ENCODE measurements at places on chromosomes 13 and 19. TPM values are rescaled to one million over a fixed set of nuclear protein-coding genes. Genes with fewer than 3 reads are reported as not detected.
A peak's percentile ranks its signal among the peaks of the same experiment; 100 is the strongest.

DNA sequence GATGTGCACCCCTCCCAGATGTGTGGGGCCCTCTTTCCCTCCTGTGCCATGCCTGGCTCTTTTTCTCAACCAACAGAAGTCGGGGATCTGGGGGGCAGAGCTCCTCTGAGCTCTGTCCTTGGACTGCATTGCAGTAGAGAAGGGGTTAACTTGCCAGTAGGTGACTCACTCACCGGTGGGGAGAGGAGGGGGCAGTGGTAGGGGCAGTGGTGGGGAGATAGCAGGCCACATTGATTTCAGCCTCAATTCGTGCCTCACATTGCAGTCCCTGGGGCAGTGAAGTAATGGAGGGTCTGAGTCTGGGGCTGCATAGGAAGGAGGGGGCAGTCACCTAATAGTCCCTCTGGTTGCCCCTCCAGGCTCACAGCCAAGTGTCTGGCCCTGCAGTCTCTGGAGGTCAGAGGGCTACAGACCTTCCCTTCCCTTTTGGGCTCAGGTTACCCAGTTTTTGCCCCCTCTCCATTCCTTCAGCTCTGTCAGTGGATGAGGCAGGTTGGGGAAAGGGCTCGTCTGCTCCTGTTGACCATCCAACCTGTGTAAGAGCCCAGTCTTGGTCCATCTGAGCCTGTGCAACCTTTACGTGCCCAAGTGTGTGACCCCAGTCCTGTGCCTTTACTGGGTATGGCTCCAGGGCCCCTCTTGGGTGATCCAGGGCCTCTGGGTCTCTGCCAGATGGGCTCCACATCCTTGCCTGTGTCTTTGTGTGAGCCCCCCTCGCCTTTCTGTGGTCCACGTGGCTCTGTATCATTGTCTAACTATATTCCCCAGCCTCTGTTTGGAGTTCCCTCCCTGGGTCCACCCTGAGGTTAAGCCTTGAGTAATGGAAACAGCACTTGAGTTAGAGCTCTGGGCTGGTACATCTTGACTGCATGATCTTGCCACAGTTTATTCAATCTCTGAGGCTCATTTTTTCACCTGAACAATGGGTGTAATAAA, 13.0 kb downstream of the CIC start:
- H3K4me3 ChIP-seq, result no peak overlapping the region
- H3K4me1 ChIP-seq, result peaks cover 71% of the 10 kb centered on the region
- peaks cover 3% of the 10 kb centered on the region for H3K36me3 ChIP-seq
- H3K27ac ChIP-seq, result peak overlapping the region; percentile 84
- peak; percentile 80 for DNase-seq

DNA sequence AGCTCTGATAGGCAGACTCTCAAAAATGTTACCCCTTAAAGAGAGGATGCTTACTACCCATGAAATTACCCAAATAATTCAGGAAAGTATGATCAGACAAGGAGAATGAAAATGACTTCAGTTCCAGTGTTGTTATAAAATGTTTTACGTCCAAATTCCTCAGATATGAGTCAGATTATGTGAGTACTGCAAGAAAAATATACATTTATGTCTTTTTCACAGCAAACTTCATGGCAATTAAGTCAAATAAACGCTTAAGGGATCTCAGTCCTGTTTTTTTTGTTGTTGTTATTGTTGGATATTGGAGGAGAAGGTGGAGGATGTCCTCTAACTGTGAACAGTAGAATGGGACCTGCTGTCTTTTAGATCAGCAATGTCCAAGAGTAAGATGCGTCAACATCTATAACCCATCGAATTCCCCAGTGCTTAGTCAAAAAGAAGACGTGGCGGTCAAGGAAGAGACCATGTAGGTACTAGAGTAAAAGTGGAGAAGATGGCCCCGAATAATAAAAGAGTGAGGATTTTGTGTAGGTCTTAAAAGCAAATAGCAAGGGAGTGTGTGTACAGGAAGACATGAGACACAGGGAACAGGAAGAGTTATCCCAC, 215.4 kb upstream of the IRS2 start:
- H3K36me3 ChIP-seq, result no peaks in the 10 kb centered on the region
- no peak overlapping the region for H3K4me3 ChIP-seq
- H3K27ac ChIP-seq, result no peak overlapping the region
- DNase-seq, result no peak
- no peaks in the 10 kb centered on the region for H3K27me3 ChIP-seq

DNA sequence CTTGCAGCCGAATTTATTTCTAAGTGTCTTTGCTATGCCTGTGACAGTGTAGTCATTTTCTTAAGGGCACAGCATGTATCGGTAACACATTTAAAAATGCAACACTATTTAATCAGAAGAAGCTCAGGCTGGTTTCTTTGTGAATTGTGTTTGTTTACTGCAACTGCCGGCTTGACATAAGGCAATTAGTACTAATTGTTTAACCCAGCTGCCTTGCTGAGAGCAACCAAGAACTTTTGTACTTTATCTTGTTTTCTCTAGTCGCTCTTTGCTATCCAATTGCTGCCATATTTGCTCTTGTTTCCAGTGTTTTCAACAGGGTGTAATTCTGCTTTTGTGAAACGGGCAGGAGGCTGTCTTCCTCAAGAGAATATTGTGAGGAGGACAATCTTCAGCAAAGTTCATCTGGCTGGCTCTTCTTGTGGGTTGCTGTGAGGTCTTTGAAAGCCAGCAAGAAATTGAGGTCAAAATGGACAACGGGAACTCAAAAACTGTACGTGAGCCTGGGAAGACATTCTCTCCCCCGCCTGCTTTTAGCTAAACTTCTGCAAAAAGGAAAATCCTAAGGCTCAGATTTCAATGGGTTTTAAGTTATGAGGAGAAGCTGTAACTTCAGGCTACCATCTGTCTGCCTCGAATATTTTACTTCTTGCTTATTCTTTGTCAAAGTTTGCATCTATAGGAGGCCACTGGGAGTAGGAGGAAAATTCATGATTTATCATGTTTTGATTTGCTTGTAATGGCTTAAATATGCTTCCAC, 75.8 kb upstream of the TSHZ3 start:
- no peaks in the 10 kb centered on the region for H3K27me3 ChIP-seq
- no peaks in the 10 kb centered on the region for H3K4me1 ChIP-seq
- H3K4me3 ChIP-seq, result no peak overlapping the region
- no peak for DNase-seq
- H3K36me3 ChIP-seq, result no peaks in the 10 kb centered on the region
- H3K27ac ChIP-seq, result no peak overlapping the region

GRCh38 chr13:88976466-88976865, 1305.3 kb downstream of the SLITRK5 start:
- no peaks in the 10 kb centered on the region for H3K36me3 ChIP-seq
- no peak overlapping the region for H3K27ac ChIP-seq
- no peaks in the 10 kb centered on the region for H3K27me3 ChIP-seq
- H3K4me1 ChIP-seq, result no peaks in the 10 kb centered on the region
- no peak overlapping the region for H3K4me3 ChIP-seq

DNA sequence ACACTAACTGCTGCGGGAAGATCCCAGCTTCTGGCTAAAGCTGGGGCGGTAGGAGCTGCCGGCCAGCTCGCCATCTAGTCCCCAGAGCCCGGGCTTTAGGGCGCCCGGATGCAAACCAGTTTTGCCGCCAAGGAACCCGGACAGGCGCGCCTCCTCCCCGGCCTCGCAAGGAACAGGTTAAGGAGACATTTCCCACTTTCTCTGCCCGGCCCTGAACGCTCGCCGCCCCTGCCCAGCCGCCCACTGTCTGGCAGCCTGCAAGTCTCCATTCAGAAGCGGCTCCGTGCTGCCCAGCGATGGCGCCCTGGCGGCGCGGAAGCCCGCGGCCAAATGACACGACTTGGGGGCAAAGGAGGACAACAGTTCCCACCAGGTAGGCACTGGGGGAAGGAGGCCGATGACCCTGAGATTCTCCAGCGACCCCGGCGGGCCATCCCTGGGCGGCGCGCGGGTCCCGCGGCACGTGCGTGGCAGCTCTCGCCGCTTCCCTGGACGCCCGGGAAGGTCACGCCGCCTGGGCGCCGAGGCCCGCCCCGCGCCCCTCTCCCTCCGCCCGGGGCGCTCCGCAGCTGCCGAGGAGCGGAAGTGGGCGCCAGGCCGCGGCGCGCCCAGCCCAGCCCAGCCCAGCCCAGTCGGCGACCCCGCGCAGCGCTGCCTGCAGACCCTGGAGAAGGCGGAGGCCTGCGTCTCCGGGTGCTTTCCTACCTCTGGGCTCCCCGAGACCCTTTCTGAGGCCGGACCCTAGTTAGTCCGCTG, 42.2 kb upstream of the HNRNPA1L2 start:
- DNase-seq, result peak; percentile 26
- no peaks in the 10 kb centered on the region for H3K27me3 ChIP-seq
- H3K27ac ChIP-seq, result peak overlapping the region; percentile 62
- no peaks in the 10 kb centered on the region for H3K36me3 ChIP-seq

GRCh38 chr13:51825165-51825592, 19.8 kb downstream of the TMEM272 start:
- H3K27me3 ChIP-seq, result peaks cover 4% of the 10 kb centered on the region
- H3K4me1 ChIP-seq, result peaks cover 19% of the 10 kb centered on the region
- no peak overlapping the region for H3K4me3 ChIP-seq
- no peaks in the 10 kb centered on the region for H3K36me3 ChIP-seq
- H3K27ac ChIP-seq, result no peak overlapping the region

- no peak for DNase-seq
- no peaks in the 10 kb centered on the region for H3K4me1 ChIP-seq
- H3K36me3 ChIP-seq, result no peaks in the 10 kb centered on the region
- H3K4me3 ChIP-seq, result no peak overlapping the region
- H3K27ac ChIP-seq, result no peak overlapping the region
- no peaks in the 10 kb centered on the region for H3K27me3 ChIP-seq
Measured at GRCh38 chr13:31121379-31122140, 40.1 kb downstream of the HSPH1 start.

DNA sequence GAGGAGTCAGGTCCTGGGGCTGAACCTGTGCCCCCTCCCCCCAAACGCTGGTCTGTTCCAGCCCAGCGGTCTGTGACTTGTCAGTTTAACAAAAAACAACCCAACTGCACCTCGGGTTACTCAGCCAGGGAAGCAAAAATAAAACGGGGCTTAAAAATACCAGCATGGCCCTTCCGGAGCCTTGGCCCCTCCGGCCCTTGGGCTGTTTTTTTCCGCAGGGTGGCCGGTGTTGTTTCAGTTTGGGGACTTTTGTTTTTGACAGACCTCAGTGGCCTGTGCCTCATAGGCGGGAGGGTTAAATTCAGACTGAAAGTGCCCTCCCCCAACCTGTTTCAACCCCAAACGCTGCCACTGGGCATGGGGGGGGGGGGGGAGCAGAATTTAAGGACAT, 4.0 kb downstream of the TCF3 start:
- H3K36me3 ChIP-seq, result no peaks in the 10 kb centered on the region
- peaks cover 13% of the 10 kb centered on the region for H3K4me1 ChIP-seq
- no peak overlapping the region for H3K4me3 ChIP-seq

GRCh38 chr19:34403784-34404108, 453 bp upstream of the PDCD2L start:
- H3K27ac ChIP-seq, result peak overlapping the region; percentile 52
- peaks cover 29% of the 10 kb centered on the region for H3K36me3 ChIP-seq
- no peak overlapping the region for H3K4me3 ChIP-seq
- DNase-seq, result no peak
- H3K27me3 ChIP-seq, result no peaks in the 10 kb centered on the region
- H3K4me1 ChIP-seq, result no peaks in the 10 kb centered on the region

- H3K36me3 ChIP-seq, result no peaks in the 10 kb centered on the region
- H3K4me1 ChIP-seq, result no peaks in the 10 kb centered on the region
- H3K27me3 ChIP-seq, result no peaks in the 10 kb centered on the region
Measured at GRCh38 chr13:98129059-98129746, 13.7 kb upstream of the FARP1 start.

DNA sequence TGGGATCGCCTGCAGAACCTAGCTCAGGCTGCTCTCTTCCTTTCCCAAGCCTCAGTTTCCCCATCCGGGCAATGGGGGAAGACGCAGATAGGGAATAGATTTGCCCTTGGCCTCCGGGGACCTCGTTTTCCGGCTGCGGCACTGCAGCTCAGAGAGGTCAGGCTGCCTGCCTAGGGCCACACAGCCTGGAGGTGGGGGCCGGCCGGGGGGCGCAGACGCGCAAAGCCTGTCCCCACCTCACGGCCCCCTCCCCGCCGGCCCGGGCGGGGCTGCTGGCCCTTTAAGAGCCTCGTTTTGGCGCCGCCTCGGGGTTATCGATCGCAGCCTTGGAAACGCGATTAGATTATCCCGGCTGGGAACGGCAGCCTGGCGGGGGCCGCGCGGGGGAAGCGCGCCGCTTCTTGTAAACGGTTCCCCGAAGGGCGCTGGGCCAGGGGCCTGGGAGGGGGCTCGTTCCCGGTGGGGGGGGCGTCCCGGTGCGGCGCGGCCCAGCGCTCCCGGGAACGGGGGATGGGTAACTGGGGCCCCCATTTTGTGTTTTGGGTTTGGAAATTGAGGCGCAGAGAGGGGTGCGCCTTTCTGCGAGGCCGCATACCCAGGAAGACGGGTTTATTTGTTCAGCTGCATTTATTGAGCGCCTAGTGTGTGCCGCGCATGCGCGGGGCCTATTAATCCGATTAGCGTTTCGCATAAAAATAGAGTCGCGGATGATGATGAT, 23.4 kb upstream of the TCF3 start:
- no peak for DNase-seq
- peaks cover 13% of the 10 kb centered on the region for H3K4me1 ChIP-seq
- peaks cover 69% of the 10 kb centered on the region for H3K27me3 ChIP-seq

DNA sequence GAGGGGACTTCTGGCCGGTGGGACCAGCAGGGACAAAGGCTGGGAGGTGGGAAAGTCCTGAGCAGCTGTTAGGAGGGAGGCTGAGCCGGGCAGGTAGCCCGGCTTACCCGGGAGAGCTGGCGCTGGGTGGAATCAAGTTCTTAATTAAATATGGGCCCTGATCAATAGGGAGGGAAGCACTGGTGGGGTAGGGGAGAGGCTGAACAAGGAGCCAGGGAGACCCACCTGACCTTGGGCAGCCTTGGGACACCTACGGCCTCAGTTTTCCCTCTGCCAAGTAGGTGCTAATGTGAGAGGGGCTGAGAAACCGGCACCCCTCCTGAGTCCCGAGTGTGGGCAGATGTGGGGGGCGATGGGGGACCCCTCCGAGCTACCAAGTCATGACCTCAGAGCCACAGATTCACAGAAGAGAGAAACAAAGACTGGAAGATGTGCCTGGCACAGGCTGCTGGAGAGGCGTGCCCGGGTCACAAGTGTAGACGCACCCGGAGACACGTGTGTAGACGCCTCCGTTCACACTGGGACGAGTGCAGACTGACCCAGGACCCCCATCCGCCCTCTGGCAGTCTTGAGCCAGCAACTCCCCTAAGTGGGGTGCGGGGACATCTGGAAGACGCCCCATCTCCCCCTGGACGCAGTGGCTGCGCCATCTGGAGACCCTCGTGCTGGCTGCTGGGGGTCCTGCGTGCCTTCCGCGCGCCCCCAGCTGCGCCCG, 8.4 kb downstream of the ONECUT3 start:
- no peak overlapping the region for H3K27ac ChIP-seq
- H3K27me3 ChIP-seq, result peaks cover 92% of the 10 kb centered on the region
- no peak for DNase-seq

OR7D2 gene
- 0.07 TPM for total RNA-seq

CALR3 gene
- not detected for total RNA-seq

LGI4 gene
- 0.83 TPM for total RNA-seq

SYCN gene
- total RNA-seq, result not detected
